ENCODE measurements at places on chromosomes 4 and X.
A peak's percentile ranks its signal among the peaks of the same experiment; 100 is the strongest.

DNA sequence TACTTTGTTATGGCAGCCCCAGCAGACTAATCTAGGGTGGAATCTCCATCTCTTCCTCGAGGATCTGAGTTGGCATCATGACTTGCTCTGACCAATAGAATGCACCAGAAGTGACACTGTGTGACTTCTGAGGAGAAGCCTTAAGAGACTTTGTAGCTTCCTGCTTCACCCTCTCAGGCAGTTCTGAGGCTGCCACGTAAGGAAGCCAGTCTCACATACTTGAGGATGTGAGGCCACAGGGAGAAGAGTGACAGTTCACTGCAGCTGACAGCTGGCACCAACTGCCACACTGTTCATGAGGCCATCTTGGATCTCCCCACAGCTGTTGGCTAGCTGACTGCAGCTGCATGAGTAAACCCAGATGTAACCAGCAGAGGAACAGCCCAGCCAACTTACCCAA is 29.3 kb upstream of the BCOR start:
- no peak for DNase-seq

DNA sequence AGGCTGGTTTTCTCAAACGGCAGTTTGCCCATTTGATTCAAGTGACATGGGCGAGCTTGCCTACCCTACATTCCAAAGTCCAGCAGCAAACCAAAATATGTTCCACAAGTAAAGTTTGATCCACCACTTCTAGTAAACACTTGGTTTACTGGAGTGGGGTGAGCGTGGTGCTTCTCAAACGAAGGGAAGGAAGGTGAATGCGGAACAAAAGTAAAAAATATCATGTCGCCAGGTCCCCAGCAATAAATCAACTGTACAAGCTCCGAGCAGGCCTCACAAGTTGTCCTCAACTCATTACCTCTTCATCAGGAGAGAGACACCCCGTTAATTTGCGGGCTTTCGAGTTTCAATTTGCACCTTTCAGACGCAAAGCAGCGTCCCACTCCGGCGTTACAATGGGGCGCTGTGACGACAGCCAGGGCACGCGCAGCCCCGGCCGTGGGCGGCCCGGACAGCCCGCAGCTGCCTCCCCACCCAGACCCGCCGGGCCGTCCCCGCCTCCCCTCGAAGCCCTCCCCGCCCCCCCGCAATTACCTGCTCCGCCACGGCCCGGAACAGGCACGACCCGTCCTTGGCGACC is 1.0 kb downstream of the OTUD4 start:
- no peak for DNase-seq

DNA sequence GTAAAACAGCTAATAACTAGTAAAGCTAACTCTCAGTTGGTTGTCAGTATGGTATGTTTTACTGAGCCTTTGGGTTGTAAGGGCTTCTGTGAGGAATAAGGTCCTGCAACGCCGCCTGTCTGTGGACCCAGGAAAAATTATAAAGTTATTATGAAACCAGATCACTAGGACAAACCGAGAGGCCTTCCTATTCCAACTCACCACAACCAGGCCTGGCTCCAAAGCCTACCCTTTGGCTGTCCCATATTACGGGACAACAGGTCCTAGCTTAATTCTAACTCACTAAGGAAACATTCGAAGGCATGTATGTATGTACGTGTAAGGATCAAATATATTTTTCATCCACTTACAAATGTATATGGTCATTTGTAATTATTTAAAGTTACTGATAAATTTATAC is 1.4 kb downstream of the ANKRD17 start:
- peak; percentile 62 for DNase-seq

GRCh38 chr4:87601361-87601760 is 7.0 kb upstream of the DSPP start:
- DNase-seq, result no peak

DNA sequence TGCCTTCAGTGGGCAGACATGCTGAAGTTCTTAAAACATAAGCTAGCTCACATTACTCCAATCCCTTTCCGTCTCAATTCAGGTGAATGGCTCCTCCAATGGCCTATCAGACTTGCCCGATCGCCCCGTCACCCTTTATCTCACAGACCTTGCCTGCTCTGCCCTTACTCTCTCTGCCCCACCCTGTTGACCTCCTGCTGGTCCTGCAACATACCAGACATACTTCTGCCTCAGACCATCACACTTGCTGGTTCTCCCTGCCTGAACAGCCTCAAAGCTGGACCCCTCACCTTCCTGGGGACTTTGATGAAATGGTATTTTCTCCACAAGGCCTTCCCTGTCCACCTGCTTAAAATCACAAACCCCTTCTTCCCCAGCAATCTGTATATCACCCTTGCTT is 340.1 kb upstream of the NR3C2 start:
- DNase-seq, result no peak

- DNase-seq, result peak; percentile 79
Measured at GRCh38 chr4:175419236-175419718, 392.8 kb downstream of the GPM6A start.

DNA sequence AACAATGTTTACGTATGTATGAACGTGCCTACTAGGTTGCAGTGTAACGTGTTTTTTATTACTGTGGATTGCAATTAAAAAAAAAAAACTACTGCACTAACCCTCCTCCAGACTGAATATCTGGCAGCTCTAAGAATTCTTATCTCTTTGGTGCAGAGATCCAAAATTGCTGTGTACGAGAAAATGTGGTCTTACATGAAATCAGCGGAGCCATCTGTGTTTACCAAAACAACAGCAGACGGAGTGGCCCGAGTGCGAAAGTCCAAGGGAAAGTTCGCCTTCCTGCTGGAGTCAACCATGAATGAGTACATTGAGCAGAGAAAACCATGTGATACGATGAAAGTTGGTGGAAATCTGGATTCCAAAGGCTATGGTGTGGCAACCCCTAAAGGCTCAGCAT is 268.1 kb downstream of the THOC2 start:
- no peak for DNase-seq

GRCh38 chrX:109485470-109486340 is 3.8 kb upstream of the GUCY2F start:
- no peak for DNase-seq

GRCh38 chr4:140134746-140135425 is 19.1 kb downstream of the MAML3 start:
- DNase-seq, result no peak

- no peak for DNase-seq
Measured at GRCh38 chr4:99832321-99832720, 15.7 kb downstream of the DAPP1 start.

DNA sequence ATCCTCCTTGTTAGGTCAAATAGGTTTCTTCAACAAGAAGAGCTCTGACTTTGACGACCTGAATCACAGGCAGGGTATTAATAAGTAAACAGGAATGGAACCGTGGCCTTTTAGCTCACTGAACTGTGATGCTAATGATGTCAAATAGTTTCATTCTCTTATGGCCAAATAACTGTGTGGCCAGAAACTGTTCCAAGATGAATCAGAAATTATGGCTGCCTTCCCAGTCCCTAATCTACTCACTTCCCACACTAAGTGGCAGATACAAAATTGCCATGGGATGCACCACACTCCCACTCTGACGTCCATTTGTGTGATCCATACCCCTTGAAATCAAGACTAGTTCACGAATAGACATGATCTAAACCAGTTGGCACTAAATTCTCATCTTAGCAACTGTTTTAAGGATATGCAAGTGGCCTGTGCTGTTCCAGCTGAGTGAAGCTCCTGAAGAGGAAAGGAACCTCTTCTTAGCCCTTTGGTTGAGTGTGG is 455.4 kb downstream of the IL15 start:
- peak; percentile 95 for DNase-seq
